Fibroblast of lung (primary cell): ENCODE measurements at places on chromosomes 5 and 9. TPM values are rescaled to one million over a fixed set of nuclear protein-coding genes. Genes with fewer than 3 reads are reported as not detected.

Gene BTNL3
- not detected in 2 replicates for total RNA-seq

Gene DND1
- under 0.01 and 0.33 TPM in 2 replicates for total RNA-seq

Gene NR2F1-AS1
- total RNA-seq, result 33.6 and 44.6 TPM in 2 replicates

Gene CDKN2A
- 10.8 and 19.2 TPM in 2 replicates for total RNA-seq

DNA sequence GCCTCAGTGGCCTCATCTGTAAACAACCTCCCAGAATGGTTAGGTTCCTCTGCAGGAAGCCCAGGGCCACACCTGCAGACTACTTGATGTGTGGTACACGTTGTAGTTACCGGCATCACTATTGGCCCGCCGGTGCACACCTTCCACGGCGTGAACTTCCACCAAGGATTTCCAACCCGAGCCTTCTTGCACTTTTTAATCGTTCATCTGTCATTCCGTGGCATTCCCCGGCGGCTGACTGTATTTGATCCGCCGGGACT is 5.3 kb upstream of the TRIM41 start:
- peaks cover 5% of the 10 kb centered on the region for H3K4me1 ChIP-seq
- no peaks in the 10 kb centered on the region for H3K27me3 ChIP-seq
- H3K4me3 ChIP-seq, result peak overlapping the region; percentile 40

DNA sequence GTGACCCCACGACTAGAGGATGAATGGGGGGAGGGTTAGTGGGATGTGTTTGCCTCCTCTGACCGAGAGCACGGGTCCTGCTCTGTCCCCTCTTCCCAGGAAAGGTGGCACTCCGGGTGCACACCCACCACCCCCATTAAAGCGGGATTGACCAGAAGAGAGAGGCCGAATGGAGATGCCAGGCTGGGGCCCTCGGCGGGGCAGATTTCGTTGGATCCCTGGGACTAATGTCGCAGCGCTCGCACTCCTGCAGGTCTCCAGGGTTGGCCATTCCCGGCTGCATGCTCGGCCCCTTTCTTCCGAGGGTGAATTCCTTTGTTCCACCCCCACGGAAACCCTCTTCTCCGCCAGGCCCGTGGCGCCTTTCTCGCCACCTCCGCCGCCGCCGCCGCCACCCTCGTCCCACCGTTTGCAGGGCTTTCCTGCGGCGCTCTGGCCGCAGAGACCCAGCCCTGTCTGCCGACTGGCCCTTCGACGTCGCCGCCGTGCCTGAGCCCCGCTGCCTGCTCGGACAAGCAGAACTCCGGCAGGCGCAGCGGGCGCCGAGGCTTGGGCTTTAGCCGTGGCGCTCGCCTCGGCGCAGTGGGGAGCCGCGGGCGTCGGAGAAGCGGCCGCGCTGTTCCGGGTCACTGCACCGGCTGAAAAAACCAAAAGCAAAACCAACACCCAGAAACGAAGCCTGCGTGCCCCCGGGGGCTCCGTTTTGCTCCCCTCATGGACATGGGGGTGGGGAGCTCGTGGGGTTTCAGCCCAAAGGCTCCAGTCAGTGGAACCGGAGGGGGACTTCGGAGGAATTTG is 11.8 kb downstream of the LMX1B start:
- no peaks in the 10 kb centered on the region for H3K36me3 ChIP-seq
- no peak overlapping the region for H3K27ac ChIP-seq
- DNase-seq, result no peak
- no peak overlapping the region for H3K4me3 ChIP-seq
- no peaks in the 10 kb centered on the region for H3K4me1 ChIP-seq

- DNase-seq, result peak; percentile 26
- H3K4me1 ChIP-seq, result peaks cover 11% of the 10 kb centered on the region
- no peak overlapping the region for H3K4me3 ChIP-seq
- peak overlapping the region; percentile 49 for H3K27ac ChIP-seq
- H3K36me3 ChIP-seq, result no peaks in the 10 kb centered on the region
Observed at GRCh38 chr9:115923410-115923809, 230.2 kb upstream of the PAPPA start.

GRCh38 chr9:137674307-137674975 is 55.6 kb downstream of the EHMT1 start:
- no peak overlapping the region for H3K27ac ChIP-seq
- no peaks in the 10 kb centered on the region for H3K27me3 ChIP-seq
- H3K36me3 ChIP-seq, result no peaks in the 10 kb centered on the region
- H3K4me3 ChIP-seq, result no peak overlapping the region
- no peak for DNase-seq

DNA sequence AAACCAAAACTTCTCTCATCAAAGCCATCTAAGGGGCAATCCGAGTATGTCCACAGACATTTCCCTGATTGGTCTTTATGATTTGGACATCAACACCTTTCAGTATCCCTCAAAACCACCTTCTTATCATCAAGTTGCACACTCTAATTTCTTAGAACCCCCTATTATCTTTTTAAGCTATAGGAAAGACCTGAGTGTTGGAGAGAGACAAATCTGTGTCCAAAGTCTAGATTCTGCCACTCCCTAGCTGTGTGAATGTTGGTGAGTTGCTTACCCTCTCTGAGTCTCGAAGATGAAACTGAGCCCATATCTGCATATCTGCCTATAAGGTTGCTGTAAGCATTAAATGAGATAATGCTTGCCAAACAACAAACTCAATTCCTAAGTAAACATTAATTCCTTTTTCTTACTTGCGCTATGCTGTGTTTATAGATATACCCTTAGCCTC is 159.1 kb downstream of the DOCK8 start:
- H3K36me3 ChIP-seq, result no peaks in the 10 kb centered on the region
- DNase-seq, result no peak
- no peaks in the 10 kb centered on the region for H3K4me1 ChIP-seq
- no peak overlapping the region for H3K27ac ChIP-seq
- H3K4me3 ChIP-seq, result no peak overlapping the region
- no peaks in the 10 kb centered on the region for H3K27me3 ChIP-seq

DNA sequence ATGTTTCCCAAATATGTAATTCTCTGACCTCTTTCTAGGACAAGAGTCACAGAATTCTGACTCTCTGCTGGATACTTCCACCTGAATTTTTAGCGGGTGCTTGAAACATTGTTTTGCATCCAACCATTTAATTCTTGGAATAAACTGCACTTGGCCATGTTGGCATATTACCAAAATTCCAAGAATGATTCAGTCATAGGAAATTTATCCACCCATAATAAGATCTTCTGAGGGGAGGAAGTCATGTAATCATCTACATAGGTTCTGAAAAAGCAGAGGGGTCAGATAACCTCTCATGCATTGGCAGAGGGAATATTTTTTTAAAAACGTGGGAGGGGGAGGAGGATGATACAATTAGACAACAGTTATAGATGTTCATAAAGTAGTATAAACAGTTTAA is 156.9 kb downstream of the PAM start:
- peak; percentile 74 for DNase-seq
- H3K27ac ChIP-seq, result no peak overlapping the region
- H3K4me3 ChIP-seq, result no peak overlapping the region
- H3K27me3 ChIP-seq, result no peaks in the 10 kb centered on the region
- no peaks in the 10 kb centered on the region for H3K36me3 ChIP-seq

DNA sequence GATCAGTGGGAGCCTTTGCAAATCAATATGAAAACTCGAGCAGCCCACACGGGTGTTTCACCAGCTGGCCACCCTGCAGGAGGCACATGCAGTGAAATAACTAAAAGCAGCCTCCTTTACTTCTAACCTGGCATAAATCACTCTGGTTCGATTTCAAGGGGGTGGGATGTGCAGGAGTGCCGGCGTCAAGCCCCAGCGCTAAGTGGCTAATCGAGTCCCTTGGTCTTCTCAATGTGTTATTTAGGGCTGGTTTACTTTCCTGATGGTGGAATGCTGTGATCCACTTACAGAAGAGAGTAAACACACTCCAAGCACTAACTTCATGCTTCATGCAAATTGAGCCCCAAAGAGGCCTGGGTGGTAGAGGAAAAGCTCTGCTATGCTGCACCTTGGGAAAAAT is 109.4 kb downstream of the TMEM174 start:
- peaks cover 9% of the 10 kb centered on the region for H3K27me3 ChIP-seq
- no peaks in the 10 kb centered on the region for H3K36me3 ChIP-seq
- DNase-seq, result no peak
- no peak overlapping the region for H3K4me3 ChIP-seq
- no peak overlapping the region for H3K27ac ChIP-seq
- no peaks in the 10 kb centered on the region for H3K4me1 ChIP-seq

- no peak for DNase-seq
- no peak overlapping the region for H3K27ac ChIP-seq
- no peak overlapping the region for H3K4me3 ChIP-seq
- H3K27me3 ChIP-seq, result no peaks in the 10 kb centered on the region
- no peaks in the 10 kb centered on the region for H3K36me3 ChIP-seq
- no peaks in the 10 kb centered on the region for H3K4me1 ChIP-seq
Observed at GRCh38 chr5:173663352-173664153, 47.1 kb upstream of the BOD1 start.
